ENCODE measurements at places on chromosomes 11 and 22.

DNA sequence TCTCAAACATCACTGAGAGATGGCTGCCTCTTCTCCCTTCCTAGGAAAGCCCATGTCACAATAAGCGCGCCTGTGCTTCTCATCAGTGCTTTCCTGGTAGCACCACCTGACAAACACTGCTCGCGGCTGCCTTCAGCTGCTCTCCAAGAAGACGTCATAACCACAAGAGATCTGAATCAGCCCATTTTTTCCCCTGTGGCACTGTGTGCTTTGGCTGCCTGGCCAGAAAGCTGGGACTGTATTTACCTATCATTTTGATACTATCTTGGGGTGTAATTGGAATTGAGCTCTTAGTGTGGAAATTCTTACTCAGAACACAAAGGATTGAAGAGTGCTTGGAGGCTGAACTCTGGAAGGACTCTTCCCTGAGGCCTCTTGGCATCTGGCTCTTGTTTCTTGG lies 50.3 kb upstream of the EHF start:
- peak; percentile 11 for DNase-seq

DNA sequence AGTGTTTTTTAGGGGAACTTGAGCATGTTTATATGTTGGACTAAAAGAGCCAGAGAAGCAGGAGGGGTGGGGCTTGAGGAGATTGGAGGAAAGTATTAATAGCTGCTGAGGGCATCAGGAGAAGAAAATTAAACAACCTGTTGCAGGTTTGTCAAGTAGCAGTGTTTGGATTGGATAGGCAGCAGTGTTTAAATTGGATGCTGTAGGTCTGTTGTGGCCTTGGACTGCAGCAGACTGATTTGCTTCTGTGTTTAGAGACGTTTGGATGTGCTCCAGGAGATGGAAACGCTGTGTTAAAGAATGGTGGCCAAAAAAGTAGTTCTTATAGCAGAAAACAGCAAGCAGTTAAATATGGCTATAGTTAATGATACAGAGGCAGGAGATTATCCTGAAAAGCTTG lies 5.7 kb downstream of the EIF3L start:
- no peak for DNase-seq

GRCh38 chr11:116710001-116710674 lies 62.6 kb downstream of the BUD13 start:
- DNase-seq = no peak

- no peak for DNase-seq
These were observed 12.9 kb downstream of the GAL3ST1 start for GRCh38 chr22:30561402-30562189.

DNA sequence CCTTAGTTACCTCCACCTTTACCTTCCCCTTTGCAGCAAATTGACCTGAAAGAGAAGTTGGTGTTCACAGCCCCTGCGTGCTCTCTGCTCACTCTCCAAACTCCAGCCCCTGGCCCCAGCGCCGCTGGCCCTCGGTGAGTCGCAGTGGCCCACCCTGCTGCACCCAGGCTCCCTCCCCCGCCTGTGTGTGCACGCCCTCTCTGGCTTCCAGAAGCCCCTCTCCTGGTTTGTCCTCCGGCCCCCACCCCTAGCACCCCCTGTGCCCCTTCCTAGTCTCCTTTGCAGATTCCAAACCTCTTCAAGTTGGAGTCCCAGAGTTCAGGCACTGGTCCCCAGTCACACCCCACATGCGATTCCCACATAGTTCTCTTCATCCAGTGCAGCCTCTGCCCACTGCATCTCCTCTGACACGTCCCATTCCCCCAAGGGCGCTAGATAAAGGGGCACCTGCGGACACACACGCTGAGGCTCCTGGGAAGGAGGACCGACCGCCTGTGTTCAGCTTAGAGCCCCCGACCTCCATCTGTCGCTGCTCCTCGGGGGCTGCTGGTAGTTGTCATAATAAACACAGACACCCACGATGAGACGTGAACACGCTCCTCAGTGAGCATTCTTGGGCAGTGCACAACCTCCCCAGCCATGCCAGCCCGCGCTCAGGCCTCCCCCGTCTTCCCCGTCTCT lies 1.5 kb upstream of the PHRF1 start:
- DNase-seq = no peak

- DNase-seq = no peak
These were observed 2.6 kb downstream of the SPDYC start for GRCh38 chr11:65172600-65172999.

GRCh38 chr11:122404571-122404970 lies 251.0 kb upstream of the UBASH3B start:
- DNase-seq = no peak

GRCh38 chr11:68666849-68667248 lies 17.5 kb upstream of the GAL start:
- no peak for DNase-seq

Measured in stimulated activated CD4-positive, alpha-beta T cell treated with anti-CD3 and anti-CD28 coated beads, TNF-alpha, amount 100 ng/mL, for 48 hours (primary cell).